ENCODE measurements at places on chromosomes 6 and 20.

GRCh38 chr6:84926189-84927155 lies 162.1 kb upstream of the TBX18 start:
- DNase-seq = peak; percentile 30

- DNase-seq = no peak
These were observed 55.6 kb downstream of the FRK start for GRCh38 chr6:116004841-116005815.

- DNase-seq = no peak
These were observed 5.4 kb downstream of the LY86 start for GRCh38 chr6:6593867-6594468.

DNA sequence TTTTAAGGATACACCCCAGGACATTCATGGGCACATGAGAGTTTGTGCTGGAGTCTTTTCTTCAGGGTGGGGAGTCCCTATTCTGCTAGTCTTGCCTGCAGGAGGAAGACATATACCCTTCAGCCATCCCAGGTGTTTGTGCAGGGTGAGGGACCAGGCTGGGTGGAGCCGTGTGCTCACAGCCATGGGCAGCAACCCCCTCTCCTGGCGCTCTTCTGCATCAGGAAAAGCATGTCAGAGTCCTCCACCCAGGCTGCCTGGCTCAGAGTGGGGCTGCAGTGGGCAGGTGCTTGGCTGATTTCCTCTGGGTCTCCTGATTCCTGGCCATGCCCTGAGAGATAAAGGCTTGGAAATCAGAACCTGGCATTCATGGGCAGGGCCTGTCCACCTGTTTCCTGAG lies 22.7 kb upstream of the MLN start:
- no peak for DNase-seq

- DNase-seq = no peak
These were observed 296.5 kb downstream of the SMOC2 start for GRCh38 chr6:168737481-168737880.

GRCh38 chr6:133871131-133871530 lies 17.8 kb upstream of the TCF21 start:
- no peak for DNase-seq

- no peak for DNase-seq
These were observed 57.7 kb downstream of the PPP1R14C start for GRCh38 chr6:150200428-150201100.

DNA sequence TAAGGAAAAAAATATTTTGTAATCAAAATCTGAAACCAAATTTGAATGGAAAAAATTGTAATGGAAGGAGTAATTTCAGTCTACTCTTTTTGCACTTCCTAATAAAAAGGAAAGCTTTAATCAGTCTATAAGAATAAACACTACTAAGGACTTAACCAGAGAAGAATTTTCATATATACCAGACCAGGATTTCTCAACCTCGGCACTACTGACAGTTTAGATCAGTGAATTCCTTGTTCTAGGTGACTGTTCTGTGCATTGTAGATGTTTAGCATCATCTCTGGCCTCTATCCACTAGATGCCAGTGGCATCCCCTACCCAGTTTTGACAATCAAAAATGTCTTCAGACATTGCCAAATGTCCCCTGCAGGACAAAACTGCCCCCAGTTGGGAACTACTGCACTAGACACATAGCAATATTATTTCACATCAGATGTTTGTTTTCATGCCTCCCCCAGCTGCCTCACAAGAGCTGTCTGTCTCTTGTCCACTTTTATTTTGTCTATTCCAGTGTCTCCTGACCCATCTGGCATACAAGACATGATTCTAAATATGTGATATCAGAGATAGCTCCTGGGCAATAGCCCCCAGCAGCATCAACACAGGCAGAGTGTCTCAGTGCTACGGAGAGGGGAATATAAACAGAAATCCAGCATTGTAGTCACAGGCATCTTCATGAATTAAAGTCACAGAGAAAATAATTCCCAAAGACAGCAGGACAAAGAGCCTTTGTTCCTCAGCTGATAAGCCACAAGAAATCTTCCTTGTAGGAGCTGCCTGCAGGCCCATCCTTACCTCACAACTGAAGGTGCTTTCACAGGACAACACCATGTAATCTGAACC lies 27.0 kb downstream of the DNAAF9 start:
- no peak for DNase-seq

DNA sequence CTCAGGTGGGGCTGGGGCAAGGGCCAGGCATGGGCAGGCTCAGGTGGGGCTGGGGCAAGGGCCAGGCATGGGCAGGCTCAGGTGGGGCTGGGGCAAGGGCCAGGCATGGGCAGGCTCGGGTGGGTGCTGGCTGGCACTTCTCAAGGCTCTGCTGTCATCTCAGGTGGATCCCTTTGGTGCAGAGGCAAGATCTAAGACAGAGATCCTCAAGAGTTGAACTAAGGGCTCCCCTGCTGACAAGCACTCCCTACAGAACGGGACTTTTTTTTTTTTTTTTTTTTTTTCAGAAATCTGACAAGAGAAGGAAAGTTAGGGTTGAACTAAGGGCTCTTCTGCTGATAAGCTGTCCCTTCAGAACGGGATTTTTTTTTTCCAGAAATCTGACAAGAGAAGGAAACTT lies 24.9 kb downstream of the MMP24OS start:
- no peak for DNase-seq

DNA sequence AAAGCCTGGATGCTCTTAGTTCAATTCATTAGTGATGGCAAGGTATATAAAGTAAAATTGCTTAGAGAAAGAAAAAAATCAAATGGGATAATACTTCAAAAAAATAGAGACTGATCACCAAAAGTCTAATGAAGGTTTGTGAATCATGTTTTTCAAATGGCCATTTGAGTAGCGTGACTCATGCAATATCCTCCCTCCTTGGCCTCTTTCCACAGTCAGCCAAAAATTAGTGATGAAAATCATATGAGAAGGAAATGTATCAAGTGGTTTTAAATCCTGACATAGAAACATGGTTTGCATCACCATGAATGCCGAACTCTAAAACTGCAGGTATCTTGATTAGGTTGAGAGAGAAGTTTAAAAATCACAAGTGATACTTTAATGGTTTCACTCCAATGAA lies 1.2 kb upstream of the COL19A1 start:
- DNase-seq = peak; percentile 39

DNA sequence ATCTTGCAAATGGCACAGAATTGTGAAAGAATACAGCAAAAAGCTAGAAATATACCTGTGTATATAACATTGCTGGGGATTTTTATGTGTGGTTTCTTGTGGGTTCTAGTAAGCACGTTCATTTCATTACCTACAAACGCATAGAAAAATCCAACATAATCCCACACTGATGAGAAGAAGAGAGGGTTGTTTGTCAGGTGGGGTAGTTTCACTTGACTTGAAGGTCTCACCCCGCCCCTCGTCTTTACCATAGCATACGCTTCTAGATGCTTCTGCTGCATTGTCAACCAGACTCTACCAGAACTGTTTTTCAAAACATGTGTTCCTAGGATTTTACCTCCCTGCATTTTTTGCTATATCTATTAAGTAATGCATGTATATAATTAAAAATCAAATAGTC lies 284.1 kb upstream of the TAB2 start:
- no peak for DNase-seq

DNA sequence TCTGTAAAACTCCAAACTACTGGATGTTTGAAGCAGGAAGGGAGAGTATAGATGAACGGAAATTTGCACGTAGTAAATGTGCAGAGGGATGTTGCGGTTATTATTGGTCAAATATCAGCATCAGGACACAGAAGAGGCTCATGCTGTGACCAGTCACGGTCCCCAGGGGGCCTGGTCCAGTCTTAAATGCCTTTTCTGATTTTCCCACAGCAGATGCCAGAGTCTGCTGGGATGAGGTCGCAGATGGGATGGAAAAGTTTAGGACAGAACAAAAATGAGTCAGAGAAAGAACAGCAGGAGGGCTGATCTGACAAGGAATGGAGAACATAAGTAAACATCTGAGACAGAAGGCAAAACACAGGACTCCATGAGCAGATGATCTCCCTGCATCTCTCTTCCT lies 11.7 kb upstream of the SIRPG start:
- DNase-seq = no peak

DNA sequence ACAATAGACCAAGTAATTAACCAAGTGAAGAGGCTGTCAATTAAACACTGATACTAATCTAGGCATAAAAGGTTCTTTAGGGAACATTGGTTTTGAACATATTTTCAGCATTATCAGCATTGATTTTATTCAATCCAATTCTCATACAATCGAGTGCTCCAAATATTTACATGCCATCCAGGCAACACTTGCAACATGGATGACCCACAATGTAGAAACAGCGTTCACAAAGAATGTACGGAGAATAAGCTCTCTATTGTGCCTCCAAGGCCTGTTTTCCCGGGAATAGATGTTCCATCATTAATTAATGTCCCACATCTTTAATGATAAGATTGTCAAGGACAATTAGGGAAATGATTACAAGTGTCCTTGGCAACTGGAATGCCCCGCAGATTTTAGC lies 117.4 kb downstream of the RFX6 start:
- DNase-seq = no peak

- no peak for DNase-seq
These were observed 794.2 kb downstream of the TFAP2A start for GRCh38 chr6:9620687-9621086.

- DNase-seq = no peak
These were observed 22.2 kb upstream of the PNPLA1 start for GRCh38 chr6:36247693-36248092.

DNA sequence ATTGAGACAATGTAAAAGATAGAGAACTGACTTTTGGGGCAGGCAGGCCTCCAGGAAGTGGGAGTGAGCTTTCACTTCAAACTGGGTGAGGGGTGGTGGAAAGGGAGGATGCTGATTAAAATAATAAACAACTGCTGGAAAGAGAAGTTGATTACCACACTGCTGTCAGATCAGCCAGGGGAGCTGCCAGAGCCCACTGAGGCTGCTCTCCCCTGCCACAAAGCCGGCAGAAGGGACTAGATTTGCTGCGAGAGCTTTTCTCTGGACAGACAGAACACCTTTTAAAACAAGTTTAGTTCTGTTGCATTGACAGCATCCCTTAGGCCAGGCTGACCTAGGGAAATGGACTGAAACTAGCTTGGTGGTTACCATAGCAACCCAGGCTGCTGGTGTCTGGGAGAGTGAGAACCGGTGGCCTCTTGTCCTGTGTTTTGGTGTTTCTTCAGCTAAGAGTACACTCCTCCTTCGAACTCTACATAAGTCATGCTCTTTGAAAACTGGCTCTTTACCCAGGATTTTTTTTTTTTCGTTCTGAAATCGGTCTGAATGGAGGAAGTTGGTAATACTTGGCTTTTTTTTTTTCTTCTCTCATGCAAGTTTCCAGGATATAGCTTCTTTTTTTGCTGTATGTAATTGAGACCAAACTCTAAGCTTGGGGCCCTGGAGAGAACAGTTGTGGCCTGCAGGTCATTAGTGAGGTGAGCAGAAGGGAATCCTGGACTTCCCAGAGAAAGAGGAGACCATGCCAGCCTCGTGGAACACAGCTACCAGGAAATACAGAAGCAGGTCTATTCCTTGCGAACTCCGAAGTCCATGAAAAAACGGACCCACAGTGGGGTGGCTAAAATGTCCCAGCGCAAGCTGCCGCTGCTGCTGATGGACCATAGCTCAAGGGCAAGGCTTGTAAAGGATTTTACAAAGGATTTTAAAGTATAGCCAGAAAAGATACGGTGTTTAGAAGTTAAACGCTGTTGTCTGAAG lies 374.4 kb downstream of the UTRN start:
- peak; percentile 59 for DNase-seq

GRCh38 chr20:37071481-37071911 lies 24.3 kb downstream of the RBL1 start:
- peak; percentile 4 for DNase-seq

All from skeletal muscle cell (primary cell).